Activated naive CD4-positive, alpha-beta T cell treated with anti-CD3 and anti-CD28 coated beads for 36 hours (primary cell): ENCODE measurements at places on chromosomes 2 and 18. TPM values are rescaled to one million over a fixed set of nuclear protein-coding genes. Genes with fewer than 3 reads are reported as not detected.

DNA sequence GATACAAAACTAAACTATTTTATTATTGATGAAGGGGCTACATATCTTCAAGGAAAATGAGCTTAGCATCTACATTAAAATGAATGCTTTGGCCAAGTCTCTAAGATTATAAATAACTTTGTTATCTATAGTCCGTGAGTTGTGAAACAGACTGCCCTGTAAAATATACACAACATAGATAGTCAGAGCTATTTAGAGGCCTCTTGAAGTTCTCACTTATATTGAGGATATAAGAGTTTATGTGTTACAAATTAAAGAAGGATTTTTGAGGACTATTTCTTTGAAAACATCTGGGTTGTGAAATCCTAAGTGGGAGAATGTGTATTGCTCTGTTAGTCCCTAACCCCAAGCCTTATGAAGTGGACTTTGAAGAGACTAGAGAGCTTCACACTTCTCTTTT is 292.0 kb upstream of the CDH2 start:
- no peak overlapping the region for H3K4me3 ChIP-seq
- H3K27me3 ChIP-seq: no peaks in the 10 kb centered on the region
- H3K36me3 ChIP-seq: peaks cover 2% of the 10 kb centered on the region
- H3K4me1 ChIP-seq: no peaks in the 10 kb centered on the region

DNA sequence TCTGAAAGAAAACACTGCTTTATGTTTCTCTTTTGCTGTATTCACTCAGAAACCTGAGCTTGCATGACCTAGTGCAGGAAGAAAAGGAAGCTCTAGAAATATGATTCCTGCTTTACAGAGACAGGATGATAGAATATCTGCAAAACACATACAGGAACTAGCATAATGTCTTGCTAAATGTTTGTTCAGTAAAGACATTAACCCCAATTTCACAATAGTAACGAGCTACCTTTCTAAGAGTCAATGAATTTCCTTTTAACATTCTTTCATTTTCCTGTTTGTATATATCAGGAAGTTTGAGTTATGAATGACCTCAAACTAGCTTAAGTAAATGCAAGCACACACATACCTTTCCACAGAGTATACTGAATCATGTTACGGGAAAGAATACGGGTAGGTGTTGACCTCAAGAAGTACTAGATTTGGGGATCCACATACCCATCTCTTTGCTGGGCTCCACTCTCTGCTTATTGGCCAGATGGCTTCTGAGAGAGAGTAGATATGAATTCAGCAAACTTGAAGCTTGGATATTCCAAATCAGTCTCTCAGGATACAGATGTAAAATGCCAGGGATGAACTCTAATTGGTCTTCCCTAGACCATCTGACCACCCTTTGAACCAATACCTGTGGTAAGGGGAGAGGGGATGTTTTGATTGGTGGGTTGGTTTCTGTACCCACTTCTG is 18.2 kb upstream of the ACSL3 start:
- peaks cover 11% of the 10 kb centered on the region for H3K4me1 ChIP-seq
- H3K27me3 ChIP-seq: peaks cover 3% of the 10 kb centered on the region
- H3K36me3 ChIP-seq: no peaks in the 10 kb centered on the region
- H3K4me3 ChIP-seq: no peak overlapping the region
- DNase-seq: no peak

- no peak overlapping the region for H3K27ac ChIP-seq
- H3K4me3 ChIP-seq: no peak overlapping the region
- H3K4me1 ChIP-seq: peaks cover 9% of the 10 kb centered on the region
- DNase-seq: no peak
- no peaks in the 10 kb centered on the region for H3K36me3 ChIP-seq
- H3K27me3 ChIP-seq: peaks cover 19% of the 10 kb centered on the region
These were observed 30.6 kb upstream of the PPP1R1C start for GRCh38 chr2:181955010-181955409.

The GPR55 gene
- total RNA-seq: 0.35 TPM

The MC4R gene
- total RNA-seq: not detected

The YWHAQ gene
- 248 TPM for total RNA-seq

The KCNS3 gene
- total RNA-seq: 0.14 TPM

The LIPG gene
- 0.22 TPM for total RNA-seq
